CD4-positive, alpha-beta T cell treated with Interleukin-12 subunit alpha and Interleukin-12 subunit beta, for 1 hour (primary cell): ENCODE measurements at places on chromosomes 1 and 21.

GRCh38 chr1:203278082-203278884 is 27.0 kb upstream of the BTG2 start:
- DNase-seq, result peak; percentile 57

GRCh38 chr1:63710761-63711380 is 62.9 kb upstream of the ROR1 start:
- no peak for DNase-seq

DNA sequence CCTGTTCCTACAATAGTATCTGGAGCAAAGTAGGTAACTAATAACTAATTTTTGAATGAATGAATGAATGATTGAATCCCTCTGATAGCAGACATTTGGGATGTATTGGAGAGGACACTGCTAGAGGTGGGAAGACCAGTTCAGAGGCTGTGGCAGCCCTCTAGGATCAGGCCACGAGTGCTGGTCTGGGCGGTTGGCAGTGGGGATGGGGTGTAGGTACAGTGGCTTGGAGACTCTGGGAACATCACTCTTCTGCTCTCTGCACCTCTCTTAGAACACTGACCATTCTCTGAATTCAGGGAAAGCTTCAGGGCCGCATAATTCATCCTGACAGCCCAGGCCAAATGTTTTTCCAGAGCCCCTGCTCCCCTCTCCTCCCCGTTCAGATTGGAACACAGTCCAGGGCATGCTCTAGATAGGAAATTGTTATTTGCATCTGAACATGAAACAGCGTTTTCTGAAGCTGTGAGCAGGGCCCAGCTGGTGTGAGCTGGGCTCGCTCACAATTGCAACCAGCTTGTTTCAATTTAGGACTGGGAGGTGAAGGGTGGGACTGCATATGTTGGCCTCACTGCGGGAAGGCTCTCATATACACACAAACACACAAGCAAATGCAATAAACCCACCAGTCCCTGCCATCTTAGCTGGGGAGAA is 253.1 kb upstream of the USP24 start:
- DNase-seq, result no peak

GRCh38 chr21:45177039-45177438 is 102.7 kb downstream of the ADARB1 start:
- DNase-seq, result no peak

GRCh38 chr1:25922056-25922970 is 16.1 kb upstream of the STMN1 start:
- peak; percentile 64 for DNase-seq

GRCh38 chr21:37473491-37473890 is 106.9 kb downstream of the DYRK1A start:
- DNase-seq, result no peak

DNA sequence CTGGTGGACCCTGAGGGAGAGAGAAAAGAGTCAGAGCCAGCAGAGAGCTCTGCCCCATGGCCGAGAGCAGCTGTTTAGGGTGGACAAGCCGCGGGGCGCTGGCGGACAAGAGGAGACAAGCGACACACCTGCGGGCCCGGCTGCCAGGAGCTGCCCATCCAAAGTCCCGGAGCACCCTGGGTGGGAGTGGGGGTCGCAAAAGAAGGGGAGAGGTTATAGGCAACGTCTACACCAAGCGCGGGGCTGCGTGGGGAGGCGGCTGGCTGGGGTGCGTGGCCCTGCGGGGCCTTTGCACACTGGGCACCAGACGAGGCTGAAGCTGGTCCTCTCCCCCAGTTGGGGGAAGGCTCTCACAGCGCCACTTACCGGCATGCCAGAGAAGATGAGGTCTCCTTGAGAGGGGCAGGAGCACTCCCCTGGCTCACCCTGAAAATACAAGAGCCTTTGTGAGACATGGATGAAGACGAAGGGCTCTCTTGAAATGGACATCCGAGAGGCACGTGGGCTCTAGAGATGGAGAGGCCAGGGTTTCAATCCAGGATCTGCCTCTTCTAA is 24.1 kb downstream of the COL16A1 start:
- no peak for DNase-seq

DNA sequence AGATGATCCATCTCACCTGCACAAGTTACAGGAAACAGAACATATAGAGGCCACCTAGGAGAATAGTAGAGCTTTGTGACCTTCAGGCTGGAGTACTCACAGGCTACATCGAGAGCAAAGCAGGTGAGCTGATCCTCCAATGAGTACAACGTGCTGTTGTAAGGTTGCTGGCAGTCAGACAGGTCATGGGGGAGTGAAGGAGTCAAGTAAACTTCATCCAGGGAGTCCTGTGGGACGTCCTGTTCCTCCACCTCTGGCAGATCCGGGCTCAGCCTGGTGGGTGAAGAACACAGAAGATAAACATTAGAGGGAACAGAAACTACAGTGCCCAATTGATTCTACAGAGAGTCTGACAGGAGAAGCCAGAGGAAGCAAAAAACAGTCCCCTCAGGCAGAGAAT is 62.5 kb downstream of the PRKAB2 start:
- no peak for DNase-seq

- no peak for DNase-seq
Measured at GRCh38 chr1:69120817-69121216, 446.9 kb upstream of the LRRC7 start.

- DNase-seq, result no peak
Measured at GRCh38 chr21:15052459-15052763, 12.4 kb downstream of the NRIP1 start.

DNA sequence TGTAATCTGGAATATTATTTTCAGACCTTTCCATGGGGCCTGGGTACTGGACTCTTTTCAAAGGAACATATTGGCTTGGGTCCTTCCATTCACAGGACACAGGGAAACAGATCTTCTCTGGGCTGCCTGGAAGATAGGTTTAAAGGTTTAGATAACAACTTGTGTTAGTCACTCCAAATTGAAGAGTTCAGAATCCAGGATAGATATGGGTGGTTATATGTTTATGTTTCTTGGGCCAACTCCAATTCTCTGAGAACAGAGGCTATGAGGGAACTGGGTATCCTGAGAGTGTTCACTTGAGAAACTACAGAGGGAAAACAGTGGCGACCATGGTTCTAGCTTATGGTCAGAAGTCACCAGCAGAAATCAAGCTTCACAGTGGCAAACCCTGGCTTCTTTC is 8.7 kb upstream of the PIGM start:
- DNase-seq, result no peak

DNA sequence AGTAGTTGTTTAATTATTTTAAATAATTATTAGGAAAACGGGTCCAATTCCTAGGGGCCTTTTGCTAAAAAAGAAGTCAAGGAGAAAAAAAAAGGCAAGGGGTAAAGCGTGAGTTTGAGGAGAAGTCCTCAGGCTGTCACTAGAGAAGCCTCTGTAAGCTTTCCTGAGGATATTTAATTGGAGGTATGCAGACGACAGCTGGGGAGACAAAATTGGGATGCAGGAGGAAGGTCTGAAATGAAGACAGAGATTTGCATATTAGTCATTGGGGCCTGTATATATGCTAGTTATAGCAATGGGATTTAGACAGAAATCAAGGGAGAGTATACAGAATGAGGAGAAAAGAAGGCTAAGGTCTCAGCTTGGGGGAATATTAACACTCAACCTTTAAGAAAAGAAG is 8.6 kb downstream of the ATP6V1G3 start:
- no peak for DNase-seq

DNA sequence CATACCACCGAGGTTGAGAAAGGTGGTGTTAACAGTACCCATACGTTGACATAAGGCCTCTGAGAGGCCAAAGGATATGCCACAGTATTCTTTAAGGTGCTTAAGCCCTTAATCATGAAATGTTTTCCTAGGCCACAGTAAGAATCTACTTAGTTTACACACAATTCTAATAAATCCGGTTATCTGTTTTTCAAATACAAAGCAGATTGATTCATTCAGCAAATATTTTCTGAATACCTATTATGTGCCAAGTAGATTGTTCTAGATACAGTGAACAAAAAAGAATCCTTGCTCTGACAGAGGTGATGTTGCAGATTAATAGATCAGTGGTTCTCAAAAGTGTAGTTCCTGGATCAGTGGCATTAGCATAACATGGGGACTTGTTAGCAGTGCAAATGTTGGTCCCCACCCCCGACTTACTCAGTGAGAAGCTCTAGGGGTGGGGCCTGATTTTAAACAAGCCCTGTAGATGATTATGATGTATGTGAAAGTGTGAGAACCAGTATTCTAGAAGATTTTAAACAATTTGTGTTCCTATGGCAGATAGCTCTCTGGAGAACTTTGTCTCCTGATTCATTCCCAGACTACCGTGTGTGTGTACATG is 61.6 kb downstream of the NFIA start:
- DNase-seq, result no peak

DNA sequence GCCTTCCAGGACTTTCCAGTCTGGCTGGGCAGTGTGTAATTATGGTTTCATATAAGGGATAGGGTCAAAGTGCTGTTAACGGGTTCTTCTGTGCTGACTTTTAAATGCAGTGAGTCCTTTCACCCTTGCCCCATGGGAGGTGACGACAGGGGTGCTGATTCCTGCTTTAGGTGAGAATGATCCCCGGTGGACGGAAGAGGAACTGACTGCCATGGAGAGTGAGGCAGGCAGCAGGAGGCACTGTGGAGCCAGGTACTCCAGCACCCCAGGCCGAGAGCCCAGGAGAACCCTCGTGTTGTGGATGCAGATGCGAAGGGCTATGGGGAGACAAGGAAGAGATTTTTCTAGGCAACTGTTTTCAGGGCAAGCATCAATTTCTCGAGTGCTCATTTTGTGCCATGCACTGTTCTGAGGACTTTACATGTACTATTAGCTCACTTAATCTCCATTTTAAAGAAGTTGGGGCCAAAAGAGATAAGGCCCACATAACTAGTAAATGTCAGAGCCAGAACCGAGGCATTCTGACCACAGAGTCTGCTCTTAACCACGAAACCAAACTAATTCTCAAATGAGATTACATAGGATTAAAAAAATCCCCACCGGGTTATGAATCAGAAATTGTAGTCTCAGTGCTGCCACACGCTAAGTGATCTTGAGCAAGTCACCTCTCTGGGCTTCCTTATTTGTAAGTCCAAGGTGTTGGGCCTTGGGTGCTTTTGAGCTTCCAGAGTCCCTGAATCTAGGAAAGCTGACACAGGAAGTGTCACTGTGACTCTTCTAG is 28.2 kb downstream of the STPG1 start:
- peak; percentile 29 for DNase-seq

GRCh38 chr21:39763272-39763970 is 18.4 kb downstream of the IGSF5 start:
- no peak for DNase-seq

DNA sequence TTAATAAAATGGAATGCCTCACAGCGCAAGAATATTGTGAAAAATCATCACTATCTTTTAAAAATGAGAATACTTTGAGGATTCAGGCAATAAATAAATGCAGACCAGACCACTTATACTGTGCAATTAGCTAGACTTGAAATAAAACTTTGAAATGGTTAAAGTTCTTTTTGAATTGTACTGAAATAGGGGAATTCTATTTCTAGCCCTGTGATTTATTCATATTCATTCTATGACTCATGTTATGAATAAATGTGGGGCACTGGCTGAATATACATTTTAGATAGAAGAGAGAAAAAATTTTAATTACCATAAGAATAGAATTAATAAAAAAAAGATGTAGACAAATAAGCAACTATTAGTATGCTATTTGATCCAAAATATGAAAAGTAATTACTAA is 16.4 kb upstream of the USP25 start:
- DNase-seq, result no peak

- DNase-seq, result no peak
Measured at GRCh38 chr1:29370067-29370466, 133.7 kb downstream of the PTPRU start.

DNA sequence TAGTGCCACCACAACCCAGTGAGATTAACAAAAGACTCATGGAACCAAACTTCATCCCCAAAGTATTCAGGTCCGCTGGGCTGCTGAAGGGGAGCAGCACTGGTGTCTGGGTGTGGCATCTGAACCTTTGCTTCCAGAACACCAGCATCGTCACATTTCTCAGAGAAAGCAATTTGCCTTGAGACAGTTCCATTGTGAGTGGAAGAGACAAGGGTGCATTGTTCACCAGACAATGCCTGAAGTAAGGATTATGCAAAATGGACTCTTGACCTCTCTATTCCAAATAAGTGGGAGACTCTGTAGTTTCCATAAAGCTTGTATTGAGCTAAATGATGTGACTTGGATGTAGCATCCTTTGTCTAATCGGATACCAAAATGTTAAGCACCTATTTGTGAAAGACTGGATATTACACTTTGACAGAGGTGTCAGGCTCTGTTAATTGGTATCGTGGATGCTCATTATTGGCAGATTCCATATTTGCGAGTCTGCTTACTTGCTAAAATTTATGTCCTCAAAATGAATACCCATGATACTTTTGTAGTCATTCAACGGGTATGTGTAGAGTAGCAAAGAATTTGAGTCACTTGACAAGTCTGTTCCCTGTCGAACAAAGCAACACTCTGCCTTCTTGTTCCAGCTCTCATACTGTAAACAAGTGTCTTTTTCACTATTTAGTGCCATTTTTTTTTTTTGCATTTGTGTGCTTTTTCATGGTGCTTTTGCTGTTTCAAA is 75.6 kb downstream of the MRPS6 start:
- DNase-seq, result no peak

DNA sequence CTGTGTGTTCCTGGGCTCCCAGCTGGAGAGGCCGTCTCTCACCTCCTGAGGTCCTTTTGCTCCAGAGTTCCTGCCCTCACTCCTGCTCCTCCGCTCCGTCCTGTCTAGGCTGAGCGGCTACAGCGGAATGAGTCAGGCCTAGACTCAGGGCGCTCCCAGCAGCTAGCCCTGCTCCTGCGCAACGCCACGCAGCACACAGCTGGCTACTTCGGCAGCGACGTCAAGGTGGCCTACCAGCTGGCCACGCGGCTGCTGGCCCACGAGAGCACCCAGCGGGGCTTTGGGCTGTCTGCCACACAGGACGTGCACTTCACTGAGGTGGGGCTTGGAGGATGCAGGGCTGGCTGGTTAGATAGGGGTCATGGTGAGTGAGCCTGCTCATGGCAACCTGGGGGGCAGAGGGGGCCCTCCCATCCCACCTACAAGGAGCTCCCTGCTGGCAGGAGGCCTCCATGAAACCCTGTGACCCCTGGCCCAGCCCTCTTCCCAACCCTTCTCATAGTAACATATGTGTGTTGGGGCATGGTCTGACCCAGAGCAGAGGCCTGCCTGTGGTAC is 15.1 kb downstream of the PSRC1 start:
- DNase-seq, result no peak

GRCh38 chr1:206713910-206714312 is 29.2 kb downstream of the MAPKAPK2 start:
- DNase-seq, result no peak
